ENCODE measurements at places on chromosomes 2 and 18.

DNA sequence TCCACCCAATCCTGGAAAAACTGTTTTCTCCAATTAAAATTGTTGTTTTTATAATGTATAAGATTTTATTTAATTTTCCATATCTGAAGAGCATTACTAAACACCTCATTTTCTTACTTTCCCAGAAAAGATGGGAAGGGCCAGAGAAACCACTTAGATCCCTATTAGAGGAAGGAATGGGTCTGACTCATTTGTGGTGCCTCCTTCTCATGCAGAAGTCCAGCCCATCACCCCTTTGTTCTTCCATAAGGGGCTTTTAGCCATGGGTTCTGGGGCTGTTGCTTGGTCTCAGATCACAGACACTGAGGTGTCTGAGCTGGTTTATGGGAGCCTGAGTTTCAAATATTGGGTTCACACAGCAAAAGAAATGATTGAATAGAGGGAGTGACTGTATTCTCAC, 152.2 kb downstream of the ESCO1 start:
- no peak for DNase-seq

DNA sequence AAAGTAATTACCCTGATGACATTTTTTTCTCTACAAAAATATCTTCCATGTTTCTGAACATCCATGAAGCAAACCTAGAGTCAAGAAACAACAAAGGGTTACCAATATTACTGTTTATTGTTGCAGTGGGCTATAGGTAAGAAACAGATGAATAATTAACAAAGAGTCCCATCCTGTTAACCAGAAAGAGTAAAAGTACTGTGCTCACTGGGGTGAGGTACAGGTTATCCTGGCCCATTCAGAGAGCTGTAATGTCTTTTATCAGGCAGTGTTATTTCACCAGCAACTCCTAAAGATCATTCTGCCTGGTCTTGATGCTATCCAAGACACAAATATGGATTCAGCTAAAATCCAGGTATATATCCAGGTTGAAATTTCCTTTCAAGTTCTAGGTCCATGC, 754.9 kb downstream of the SATB2 start:
- no peak for DNase-seq

GRCh38 chr2:130303169-130303568, 39.5 kb upstream of the IMP4 start:
- no peak for DNase-seq

GRCh38 chr2:128396946-128397345, 78.3 kb upstream of the HS6ST1 start:
- no peak for DNase-seq

DNA sequence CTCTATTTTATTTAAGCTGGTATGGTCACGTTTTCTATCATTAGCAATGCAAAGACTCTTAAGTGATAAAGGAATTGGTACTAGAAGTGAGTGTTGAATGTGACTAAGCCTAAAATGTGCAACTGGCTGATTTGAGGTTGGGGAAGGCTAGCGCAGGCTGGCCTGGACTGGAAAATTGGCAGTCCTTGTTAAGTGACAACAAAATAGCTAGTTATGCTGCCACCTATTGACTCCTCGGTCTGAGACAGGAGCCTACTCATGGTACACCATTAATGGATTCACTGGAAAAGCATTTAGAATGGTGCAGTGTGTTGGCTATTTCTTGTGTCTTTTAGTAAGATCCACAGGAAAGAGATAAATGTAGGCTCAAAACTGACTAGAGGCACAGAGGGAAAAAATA, 5.7 kb upstream of the WIPF1 start:
- peak; percentile 83 for DNase-seq

- no peak for DNase-seq
Measured at GRCh38 chr2:120203251-120204021, 19.8 kb downstream of the TMEM185B start.

- no peak for DNase-seq
Measured at GRCh38 chr2:20525041-20526035, 78.5 kb downstream of the RHOB start.

DNA sequence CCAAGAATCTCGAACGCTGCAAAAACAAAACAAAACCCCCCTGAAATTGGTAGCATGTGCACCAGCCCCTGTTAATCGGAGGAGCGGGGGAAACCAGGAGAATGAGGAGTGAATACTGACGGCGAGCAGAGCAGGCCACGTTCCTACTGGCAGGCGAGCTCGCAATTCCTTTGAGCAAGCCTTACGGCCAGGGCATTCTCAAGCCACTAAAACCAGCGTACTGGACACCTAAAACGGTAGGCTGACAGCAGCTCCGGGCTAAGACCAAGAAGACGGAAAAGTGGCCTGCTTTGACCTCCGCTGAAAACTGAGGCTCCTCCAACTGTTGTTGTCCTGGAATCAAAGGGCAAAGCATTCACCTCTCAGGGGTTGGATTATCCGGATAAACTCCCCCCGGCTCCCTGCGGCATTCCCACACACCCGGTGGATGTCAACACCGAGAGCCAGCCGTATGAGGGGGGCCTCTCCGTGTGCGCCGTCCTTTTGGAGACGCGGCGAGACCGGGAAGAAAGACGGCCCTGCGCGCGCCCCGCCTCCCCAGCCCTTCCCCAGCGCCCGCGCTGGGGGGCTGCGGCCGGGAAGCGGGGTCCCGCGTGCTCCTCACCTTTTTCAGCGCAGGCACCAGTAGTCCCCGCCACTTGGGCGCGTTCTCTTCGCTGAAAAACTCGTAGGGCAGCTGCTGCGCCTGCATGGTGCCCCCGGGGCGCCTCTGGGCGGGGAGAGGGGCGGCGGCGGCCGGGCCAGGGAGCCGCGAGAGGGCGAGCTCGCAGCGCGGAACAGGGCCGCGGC, 925 bp downstream of the SOS1 start:
- DNase-seq = no peak

- DNase-seq = no peak
Measured at GRCh38 chr2:113965644-113966043, 75.8 kb downstream of the ACTR3 start.

DNA sequence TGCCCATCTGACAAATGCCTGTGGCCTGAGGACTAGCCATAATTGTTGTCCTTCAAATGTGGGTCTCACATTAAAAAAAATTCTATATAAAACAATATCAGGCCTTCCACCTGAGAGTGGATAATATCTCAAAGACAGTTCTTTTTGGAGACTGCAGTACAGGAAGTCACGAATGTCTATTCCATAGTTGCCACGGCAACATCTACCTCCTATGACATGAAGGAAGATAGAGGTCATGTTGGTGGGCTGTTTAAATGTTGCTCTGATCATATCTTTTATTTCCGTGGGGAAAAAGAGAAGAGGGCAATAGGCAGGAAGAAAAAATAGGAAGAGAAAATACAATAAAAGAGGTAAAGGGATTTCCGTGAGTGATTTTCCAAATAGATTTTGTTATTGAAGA, 151.8 kb downstream of the ARL6IP6 start:
- DNase-seq = no peak

GRCh38 chr2:58427572-58428095, 186.5 kb upstream of the FANCL start:
- DNase-seq = no peak

DNA sequence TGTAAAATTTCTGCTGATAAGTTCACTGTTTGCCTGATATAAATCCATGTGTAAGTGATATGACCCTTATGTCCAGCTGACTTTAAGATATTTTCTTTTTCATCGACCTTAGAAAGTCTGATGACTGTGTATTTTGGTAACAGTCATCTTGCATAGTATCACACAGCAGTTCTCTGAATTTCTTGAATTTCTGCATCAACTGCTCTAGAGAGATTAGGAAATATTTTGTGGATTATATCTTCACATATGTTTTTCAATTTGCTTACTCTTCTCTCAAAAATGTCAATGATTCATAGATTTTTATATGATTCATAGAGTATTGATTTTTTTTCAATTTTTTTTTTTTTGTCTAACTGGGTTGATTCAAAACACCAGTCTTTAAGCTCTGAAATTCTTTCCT, 945.3 kb downstream of the TRIB2 start:
- no peak for DNase-seq

DNA sequence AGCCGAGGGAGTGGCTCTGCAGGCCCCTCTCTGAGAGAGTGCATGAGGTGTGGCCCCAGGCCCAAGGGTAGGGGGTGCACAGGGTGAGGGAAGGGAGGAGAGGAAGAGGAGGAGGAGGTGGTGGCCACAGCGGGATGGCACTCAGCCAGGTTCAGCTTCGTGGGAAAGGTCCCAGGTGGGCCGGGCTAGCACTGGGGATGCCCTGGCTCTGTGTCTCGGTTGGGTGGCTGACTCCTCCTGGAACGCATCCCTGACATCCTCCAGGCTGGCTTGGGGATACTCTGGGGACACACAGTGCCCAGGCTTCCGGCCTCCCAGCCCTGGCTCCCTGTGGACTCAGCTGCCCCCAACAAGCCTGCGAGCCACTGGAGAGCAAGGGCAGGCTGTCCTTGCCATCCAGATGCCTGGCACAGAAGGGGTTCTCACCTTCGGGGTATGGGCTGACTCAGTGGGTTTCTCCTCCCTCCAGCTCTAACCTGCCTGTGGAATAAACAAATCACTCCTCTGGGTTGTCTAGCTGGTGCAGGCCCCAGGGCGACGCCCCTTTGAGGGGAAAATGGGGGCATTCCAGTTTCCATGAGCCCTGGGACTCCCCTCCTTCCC, 582 bp upstream of the ZAP70 start:
- no peak for DNase-seq

GRCh38 chr2:183000846-183001245, 37.4 kb downstream of the NCKAP1 start:
- DNase-seq = no peak

GRCh38 chr2:24021122-24021998, 11.5 kb downstream of the MFSD2B start:
- DNase-seq = no peak

DNA sequence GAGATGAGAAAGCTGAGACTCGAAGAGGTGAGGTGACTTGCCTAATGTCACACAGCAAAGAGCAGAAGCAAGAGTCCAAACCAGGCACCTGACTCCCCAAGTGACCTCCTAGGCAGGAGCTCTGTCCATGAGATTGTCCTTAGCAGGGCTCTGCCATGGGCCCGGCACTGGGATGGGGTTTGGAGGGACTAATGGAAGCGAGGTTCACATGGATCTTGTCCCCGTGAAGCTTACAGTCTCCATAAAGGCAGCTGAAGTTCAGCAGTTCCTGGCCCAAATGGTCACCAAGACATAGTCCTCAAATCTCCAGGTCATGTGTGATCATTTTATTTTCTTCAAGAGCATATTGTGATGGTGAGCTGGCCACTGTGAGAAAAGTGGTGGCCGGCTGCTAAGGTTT, 57.0 kb upstream of the AFF3 start:
- DNase-seq = no peak

DNA sequence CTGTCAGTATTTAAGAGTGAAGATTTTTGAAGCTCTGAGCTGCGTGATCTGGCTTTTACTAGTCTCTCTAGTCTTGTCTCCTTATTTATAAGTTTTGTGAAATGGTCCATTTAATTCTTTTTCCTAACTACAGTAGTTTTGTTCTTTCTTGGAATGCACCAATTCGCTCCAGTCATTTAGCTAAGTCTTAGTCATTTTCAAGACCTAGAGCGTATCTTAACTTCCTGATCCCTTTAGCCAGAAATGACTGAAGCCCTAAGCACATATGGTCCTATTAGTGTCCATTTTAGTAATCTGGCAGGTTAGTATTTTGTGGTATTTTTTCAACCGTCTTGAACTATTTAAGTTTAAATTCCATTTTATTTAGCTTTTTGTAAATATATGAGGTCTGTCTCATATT, 3.6 kb downstream of the BIRC6 start:
- DNase-seq = no peak

DNA sequence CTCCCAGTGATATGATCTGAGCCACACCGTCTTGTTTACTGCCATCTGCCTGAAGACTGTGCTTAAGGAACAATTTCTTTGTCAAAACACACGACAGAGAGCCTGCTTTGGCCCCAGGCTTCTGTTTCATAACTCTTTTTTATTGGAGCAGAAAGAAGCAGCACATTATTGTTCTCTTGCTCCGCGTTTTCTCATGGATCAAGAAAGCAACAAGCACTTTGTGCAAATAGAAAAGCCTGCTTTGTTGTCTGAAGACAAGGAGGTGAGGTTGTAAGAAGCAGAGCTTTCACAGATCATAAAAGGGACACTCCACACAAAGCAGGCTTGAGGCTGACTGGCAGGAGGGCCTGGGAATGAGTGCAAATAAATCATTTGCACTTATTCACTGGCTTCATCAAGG, 118.3 kb upstream of the FAM136A start:
- no peak for DNase-seq

DNA sequence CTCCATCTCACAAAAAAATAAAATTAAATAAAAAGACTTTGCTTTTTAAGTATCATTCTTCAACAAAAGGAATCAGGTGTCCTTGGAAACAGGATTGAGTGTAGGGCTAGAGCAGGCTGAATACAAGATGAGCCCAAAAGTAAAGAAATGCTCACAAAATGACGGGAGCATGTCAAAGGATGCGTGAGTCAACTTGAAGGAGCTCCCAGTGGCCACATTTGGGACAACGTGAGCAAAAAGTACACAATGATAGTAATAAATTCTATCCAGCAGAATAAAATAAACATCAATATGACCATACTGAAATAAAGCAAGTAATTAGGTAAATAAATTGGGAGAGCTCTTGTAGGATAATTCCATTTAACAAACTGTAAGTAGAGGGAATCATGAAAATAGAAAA, 220.7 kb downstream of the PHLPP1 start:
- DNase-seq = no peak

DNA sequence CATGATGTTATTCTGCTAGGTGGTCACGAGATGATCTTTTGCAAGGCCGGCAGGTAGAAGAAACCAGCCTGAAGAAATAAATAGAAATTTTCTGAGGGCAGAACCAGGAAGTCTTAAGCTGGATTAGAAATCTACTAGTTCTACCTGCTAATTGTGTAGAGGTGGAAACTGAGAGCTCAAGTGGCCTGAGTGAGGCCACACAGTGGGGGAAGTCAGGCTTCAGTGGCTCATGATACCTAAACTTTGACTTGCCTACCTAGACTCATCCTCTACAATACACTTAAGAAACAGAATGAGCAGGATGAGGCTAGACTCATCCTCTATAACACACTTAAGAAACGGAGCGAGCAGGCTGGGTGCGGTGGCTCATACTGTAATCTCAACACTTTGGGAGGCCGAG, 134.9 kb upstream of the NDUFV2 start:
- no peak for DNase-seq

GRCh38 chr2:67528320-67528719, 131.2 kb downstream of the ETAA1 start:
- DNase-seq = no peak

DNA sequence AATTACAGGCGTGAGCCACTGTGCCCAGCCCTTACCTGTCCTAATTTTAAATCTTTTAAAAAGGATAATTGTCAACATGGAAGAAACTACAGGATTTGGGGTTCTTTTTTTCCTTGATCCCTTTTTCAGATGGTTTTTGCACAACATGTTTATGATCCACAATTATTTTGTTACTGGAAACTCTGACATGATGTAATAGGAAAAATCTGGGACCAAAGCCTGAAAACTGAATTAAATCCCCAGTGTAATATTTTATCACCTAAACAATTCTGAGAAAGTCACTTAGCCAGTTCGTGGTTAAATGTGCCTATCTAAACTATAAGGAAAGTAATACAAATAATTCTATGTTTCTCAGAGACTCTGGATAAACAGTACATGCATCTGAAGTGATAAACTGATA, 1649.7 kb downstream of the LRP1B start:
- no peak for DNase-seq
